Ovary (tissue), 10 donors: ENCODE measurements at places on chromosomes 11 and 22. TPM values are rescaled to one million over a fixed set of nuclear protein-coding genes. Genes with fewer than 3 reads are reported as not detected.
A peak's percentile ranks its signal among the peaks of the same experiment; 100 is the strongest.

DNA sequence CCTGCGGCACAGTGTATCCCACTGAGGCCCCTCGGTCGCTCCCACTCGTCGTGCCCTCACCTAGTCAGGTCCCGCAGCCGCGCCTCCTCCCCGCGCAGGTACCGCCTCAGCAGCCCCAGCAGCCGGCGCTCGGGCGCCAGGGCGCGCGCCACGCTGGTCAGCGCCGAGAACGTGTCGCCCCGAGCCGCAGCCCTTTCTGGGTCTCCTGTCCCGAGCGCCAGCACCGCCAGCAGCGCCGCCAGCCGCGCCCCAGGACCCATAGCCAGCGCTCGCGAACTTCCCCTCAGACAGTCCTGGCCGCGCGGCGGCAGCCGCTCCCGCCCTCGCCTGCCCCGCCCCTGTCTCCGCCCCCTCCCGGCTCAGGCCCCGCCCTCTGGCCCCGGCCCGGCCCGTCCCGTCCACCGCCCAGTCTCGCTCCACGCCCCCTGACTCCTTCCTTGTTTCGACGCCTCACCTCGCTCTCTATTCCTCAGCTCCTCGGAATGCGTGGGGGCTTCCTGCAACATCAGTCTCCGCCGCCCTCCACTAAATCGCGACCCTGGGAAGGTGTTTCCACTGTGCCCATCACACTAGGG lies at the start of gene P4HA3:
Gene P4HA3, minus strand, starts transcription at position 289 of the 575 bp plus-strand sequence. Its CDS starts 29 bp downstream, at position 260.
- peaks cover 3% of the 10 kb centered on the region for H3K4me1 ChIP-seq
- peak within 1 kb of the TSS; percentile 37 for H3K4me3 ChIP-seq
- DNase-seq = peak; percentile 61
- H3K36me3 ChIP-seq = no peaks in the 10 kb centered on the region

Gene IRAG1
- 89.5 TPM for total RNA-seq

DNA sequence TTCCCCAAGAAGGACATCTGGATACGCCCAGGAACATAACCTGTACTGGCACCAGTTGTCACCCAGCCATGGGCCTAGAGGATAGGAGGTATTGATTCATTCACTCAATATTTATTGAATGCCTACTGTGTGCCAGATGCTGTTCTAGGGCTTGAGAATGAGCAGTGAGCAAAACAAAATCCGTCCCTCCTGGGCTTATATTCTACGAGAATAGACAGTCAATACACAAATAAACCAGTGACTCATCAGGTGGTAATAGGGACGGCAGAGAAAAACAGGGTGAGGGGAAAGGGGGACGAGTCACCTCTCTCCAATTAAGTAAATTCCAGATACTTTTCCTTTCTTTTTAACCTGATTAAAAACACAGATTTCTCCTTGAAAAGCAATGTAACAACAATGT lies 103.5 kb downstream of the MICAL2 start:
- DNase-seq = no peak
- H3K27ac ChIP-seq = no peak overlapping the region
- no peaks in the 10 kb centered on the region for H3K27me3 ChIP-seq
- H3K4me1 ChIP-seq = peaks cover 2% of the 10 kb centered on the region

GRCh38 chr11:82405421-82405820 lies 328.2 kb downstream of the FAM181B start:
- no peak for DNase-seq
- H3K4me1 ChIP-seq = peaks cover 3% of the 10 kb centered on the region
- no peak overlapping the region for H3K4me3 ChIP-seq
- no peaks in the 10 kb centered on the region for H3K27me3 ChIP-seq

DNA sequence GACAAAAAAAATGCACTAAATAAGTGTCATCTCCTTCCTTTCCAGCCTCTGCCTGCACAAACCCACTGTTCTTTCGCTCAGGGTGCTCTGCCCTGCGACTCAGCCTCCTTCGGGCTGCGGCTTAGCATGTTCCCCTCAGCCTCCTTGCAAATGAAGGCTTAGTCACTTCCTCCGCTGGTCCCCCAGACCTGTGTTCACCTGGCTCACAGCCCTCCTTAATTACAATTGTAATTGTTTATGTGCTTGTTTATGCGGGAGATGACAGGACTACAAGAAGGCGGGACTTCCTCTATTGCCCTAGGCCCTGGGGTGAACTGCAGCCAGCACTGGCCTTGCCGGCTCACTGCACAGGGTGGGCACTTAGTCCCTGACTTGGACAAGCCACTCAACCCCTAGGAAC lies 303.6 kb downstream of the KIRREL3 start:
- no peaks in the 10 kb centered on the region for H3K27me3 ChIP-seq
- no peaks in the 10 kb centered on the region for H3K4me1 ChIP-seq
- no peak overlapping the region for H3K27ac ChIP-seq

Gene ANO5
- 1.3 TPM for total RNA-seq

DNA sequence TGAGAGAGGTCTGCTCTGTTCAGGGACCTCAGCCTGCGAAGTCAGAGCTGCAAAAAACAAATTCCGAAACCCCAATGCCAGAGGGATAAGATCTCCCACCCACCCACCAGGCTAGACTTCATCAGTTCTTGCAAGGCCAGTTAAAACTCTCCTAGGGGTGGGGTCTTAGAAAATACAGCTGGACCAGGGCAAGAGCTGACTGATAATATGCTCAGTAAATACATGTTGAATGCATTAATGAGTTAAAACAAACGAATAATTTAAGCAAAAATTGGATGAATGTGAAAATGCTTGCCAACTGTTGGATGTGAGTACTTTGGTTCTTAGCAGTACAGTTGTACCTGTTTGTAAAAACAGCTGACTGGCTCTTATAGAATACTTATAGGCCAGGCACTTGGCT lies 129.8 kb downstream of the SERGEF start:
- no peak for DNase-seq
- no peak overlapping the region for H3K4me3 ChIP-seq
- no peak overlapping the region for H3K27ac ChIP-seq
- no peaks in the 10 kb centered on the region for H3K27me3 ChIP-seq

Gene MFNG
- total RNA-seq = 4.4 TPM

Gene MPZL2
- 5.8 TPM for total RNA-seq

Gene TUBA8
- 4.2 TPM for total RNA-seq

GRCh38 chr11:37450613-37451012 lies 852.6 kb upstream of the RAG2 start:
- H3K27me3 ChIP-seq = no peaks in the 10 kb centered on the region
- no peaks in the 10 kb centered on the region for H3K36me3 ChIP-seq
- H3K4me3 ChIP-seq = no peak overlapping the region
- no peaks in the 10 kb centered on the region for H3K4me1 ChIP-seq
- no peak for DNase-seq
- H3K27ac ChIP-seq = no peak overlapping the region

GRCh38 chr11:28966951-28967350 lies 858.8 kb downstream of the METTL15 start:
- DNase-seq = no peak
- H3K27ac ChIP-seq = no peak overlapping the region

GRCh38 chr11:110759972-110760381 lies 47.7 kb upstream of the ARHGAP20 start:
- H3K4me3 ChIP-seq = no peak overlapping the region
- no peak for DNase-seq
- no peaks in the 10 kb centered on the region for H3K27me3 ChIP-seq
- H3K4me1 ChIP-seq = peaks cover 9% of the 10 kb centered on the region

Gene APOA5
- total RNA-seq = not detected

Gene SPTBN2
- total RNA-seq = 5.5 TPM

- H3K27me3 ChIP-seq = no peaks in the 10 kb centered on the region
- no peaks in the 10 kb centered on the region for H3K36me3 ChIP-seq
- no peak overlapping the region for H3K27ac ChIP-seq
- no peak overlapping the region for H3K4me3 ChIP-seq
- no peak for DNase-seq
These were observed 5.6 kb downstream of the SCN2B start for GRCh38 chr11:118170882-118171268.

GRCh38 chr11:114284021-114284420 lies 12.2 kb upstream of the NNMT start:
- no peaks in the 10 kb centered on the region for H3K36me3 ChIP-seq
- H3K27ac ChIP-seq = no peak overlapping the region
- H3K4me1 ChIP-seq = peaks cover 3% of the 10 kb centered on the region
- no peak for DNase-seq
- no peak overlapping the region for H3K4me3 ChIP-seq
- H3K27me3 ChIP-seq = no peaks in the 10 kb centered on the region

Gene ADAMTS15
- total RNA-seq = 1.4 TPM

GRCh38 chr11:104155375-104155774 lies 8.6 kb downstream of the PDGFD start:
- DNase-seq = no peak
- H3K36me3 ChIP-seq = no peaks in the 10 kb centered on the region
- peaks cover 5% of the 10 kb centered on the region for H3K4me1 ChIP-seq
- no peaks in the 10 kb centered on the region for H3K27me3 ChIP-seq

DNA sequence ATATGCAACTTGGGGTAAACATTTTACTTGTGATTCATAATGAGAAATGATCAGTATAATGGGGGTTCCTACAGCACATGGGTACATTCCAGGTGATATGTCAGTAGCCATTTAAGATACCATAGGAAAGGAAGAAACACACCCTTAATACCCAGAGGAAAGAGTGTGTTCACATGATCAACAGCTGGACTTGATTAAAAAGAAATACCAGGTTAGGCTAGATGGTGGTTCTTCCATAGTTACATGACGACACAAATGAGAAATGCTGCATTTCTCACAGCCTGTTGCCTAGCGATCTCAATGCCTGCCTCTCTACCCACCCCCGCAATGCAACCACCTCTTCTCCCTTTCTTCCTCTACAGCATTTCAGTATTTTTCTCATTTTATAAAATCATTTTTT lies 96.8 kb downstream of the TTC28 start:
- H3K4me3 ChIP-seq = no peak overlapping the region
- H3K4me1 ChIP-seq = no peaks in the 10 kb centered on the region

GRCh38 chr11:96708219-96708878 lies 318.5 kb downstream of the JRKL start:
- H3K27me3 ChIP-seq = no peaks in the 10 kb centered on the region
- no peaks in the 10 kb centered on the region for H3K4me1 ChIP-seq
- H3K27ac ChIP-seq = no peak overlapping the region
- H3K4me3 ChIP-seq = no peak overlapping the region
- DNase-seq = no peak

DNA sequence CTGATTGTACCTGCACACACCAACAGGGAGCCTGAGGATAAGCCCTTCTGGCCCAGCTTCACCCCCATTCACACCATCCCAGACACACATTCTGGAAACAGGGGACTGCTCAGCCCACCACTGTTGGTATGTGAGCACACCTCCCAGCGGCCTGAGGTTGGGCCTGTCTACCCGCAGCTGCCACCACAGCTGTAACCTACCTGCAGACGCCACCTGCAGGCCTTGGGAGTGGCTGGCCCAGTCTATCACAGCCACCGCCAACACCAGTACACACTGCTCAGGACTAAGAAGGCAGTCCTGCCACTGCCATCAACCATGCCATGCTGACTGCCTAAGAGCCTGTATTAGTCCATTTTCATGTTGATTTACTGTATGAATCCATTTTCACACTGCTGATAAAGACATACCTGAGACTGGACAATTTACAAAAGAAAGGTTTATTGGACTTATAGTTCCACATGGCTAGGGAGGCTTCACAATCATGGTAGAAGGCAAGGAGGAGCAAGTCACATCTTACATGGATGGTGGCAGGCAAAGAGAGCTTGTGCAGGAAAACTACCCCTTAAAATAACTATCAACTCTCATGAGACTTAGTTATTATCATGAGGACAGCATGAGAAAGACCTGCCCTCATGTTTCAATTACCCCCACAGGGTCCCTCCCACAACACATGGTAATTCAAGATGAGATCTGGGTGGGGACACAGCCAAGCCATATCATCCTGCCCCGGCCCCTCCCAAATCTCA lies 30.6 kb downstream of the RSF1 start:
- no peaks in the 10 kb centered on the region for H3K27me3 ChIP-seq
- H3K27ac ChIP-seq = no peak overlapping the region
- no peaks in the 10 kb centered on the region for H3K36me3 ChIP-seq
- peaks cover 8% of the 10 kb centered on the region for H3K4me1 ChIP-seq
- no peak for DNase-seq

GRCh38 chr11:123678246-123678645 lies 23.8 kb upstream of the SCN3B start:
- H3K27me3 ChIP-seq = no peaks in the 10 kb centered on the region
- no peak overlapping the region for H3K4me3 ChIP-seq
- H3K4me1 ChIP-seq = no peaks in the 10 kb centered on the region
- no peak for DNase-seq

GRCh38 chr11:64132191-64132771 lies 33.6 kb downstream of the MACROD1 start:
- no peaks in the 10 kb centered on the region for H3K27me3 ChIP-seq
- H3K4me3 ChIP-seq = no peak overlapping the region
- no peaks in the 10 kb centered on the region for H3K36me3 ChIP-seq
- H3K4me1 ChIP-seq = no peaks in the 10 kb centered on the region
- DNase-seq = no peak

GRCh38 chr11:8721609-8722500 lies 39.3 kb downstream of the RPL27A start:
- DNase-seq = peak; percentile 49
- H3K27me3 ChIP-seq = no peaks in the 10 kb centered on the region
- H3K36me3 ChIP-seq = no peaks in the 10 kb centered on the region
- H3K4me1 ChIP-seq = peaks cover 50% of the 10 kb centered on the region
- peak overlapping the region; percentile 31 for H3K27ac ChIP-seq
- no peak overlapping the region for H3K4me3 ChIP-seq

Gene HSPB2
- not detected for total RNA-seq

GRCh38 chr11:122085264-122085663 lies 30.8 kb downstream of the BLID start:
- H3K36me3 ChIP-seq = no peaks in the 10 kb centered on the region
- no peak for DNase-seq
- no peak overlapping the region for H3K27ac ChIP-seq
- no peaks in the 10 kb centered on the region for H3K4me1 ChIP-seq
- H3K27me3 ChIP-seq = no peaks in the 10 kb centered on the region

Gene C11orf91
- not detected for total RNA-seq

DNA sequence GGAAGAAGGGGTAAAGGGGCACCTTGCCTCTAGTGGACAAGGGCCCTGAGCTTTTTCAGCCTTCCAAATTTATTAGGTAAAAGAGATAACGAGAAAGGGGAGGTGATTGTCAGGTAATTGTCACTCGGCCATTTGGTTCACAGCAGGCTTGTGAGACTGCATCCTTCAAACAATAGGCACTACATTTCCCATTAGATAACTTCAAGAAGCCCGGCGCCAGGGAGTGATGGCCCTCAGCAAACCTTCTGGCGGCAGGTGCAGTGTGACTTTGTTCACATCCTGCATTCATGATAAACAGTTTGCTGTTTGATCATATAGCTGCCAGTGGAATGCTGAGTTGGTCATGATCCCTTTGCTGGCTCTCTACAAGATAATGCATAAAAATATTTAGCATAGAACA lies 185.1 kb downstream of the CWF19L2 start:
- H3K27ac ChIP-seq = no peak overlapping the region
- no peak overlapping the region for H3K4me3 ChIP-seq
- DNase-seq = no peak
- H3K36me3 ChIP-seq = no peaks in the 10 kb centered on the region
- no peaks in the 10 kb centered on the region for H3K4me1 ChIP-seq

GRCh38 chr11:2406878-2407410 lies 6.4 kb downstream of the TSSC4 start:
- no peak overlapping the region for H3K27ac ChIP-seq
- H3K4me1 ChIP-seq = peaks cover under 1% of the 10 kb centered on the region
- no peak overlapping the region for H3K4me3 ChIP-seq
- DNase-seq = no peak
- H3K36me3 ChIP-seq = no peaks in the 10 kb centered on the region

- no peaks in the 10 kb centered on the region for H3K36me3 ChIP-seq
- no peaks in the 10 kb centered on the region for H3K27me3 ChIP-seq
- no peak overlapping the region for H3K4me3 ChIP-seq
- H3K27ac ChIP-seq = no peak overlapping the region
These were observed 2.2 kb downstream of the OR8B12 start for GRCh38 chr11:124541204-124541603.
